Epithelial cell of alveolus of lung (primary cell): ENCODE measurements at places on chromosomes 6 and 20. TPM values are rescaled to one million over a fixed set of nuclear protein-coding genes. Genes with fewer than 3 reads are reported as not detected.

Gene MCHR2
- total RNA-seq: not detected in 2 replicates

Gene MAS1L
- total RNA-seq: not detected in 2 replicates

Gene SLC16A10
- total RNA-seq: 0.08 TPM in 1 of 2 replicates, not detected in the other

Gene MAFB
- total RNA-seq: 0.39 and 3.0 TPM in 2 replicates

Gene CALHM4
- not detected in 2 replicates for total RNA-seq

Gene UBE2C
- 65.5 and 110 TPM in 2 replicates for total RNA-seq

Gene PACRG
- not detected in 2 replicates for total RNA-seq

Gene EPHA7
- 1.2 and 1.4 TPM in 2 replicates for total RNA-seq

Gene TNF
- not detected in 2 replicates for total RNA-seq
